Stimulated activated CD8-positive, alpha-beta memory T cell treated with anti-CD3 and anti-CD28 coated beads, Interleukin-7, amount 100 ng/mL, for 48 hours (primary cell): ENCODE measurements at places on chromosomes 3 and 15.

DNA sequence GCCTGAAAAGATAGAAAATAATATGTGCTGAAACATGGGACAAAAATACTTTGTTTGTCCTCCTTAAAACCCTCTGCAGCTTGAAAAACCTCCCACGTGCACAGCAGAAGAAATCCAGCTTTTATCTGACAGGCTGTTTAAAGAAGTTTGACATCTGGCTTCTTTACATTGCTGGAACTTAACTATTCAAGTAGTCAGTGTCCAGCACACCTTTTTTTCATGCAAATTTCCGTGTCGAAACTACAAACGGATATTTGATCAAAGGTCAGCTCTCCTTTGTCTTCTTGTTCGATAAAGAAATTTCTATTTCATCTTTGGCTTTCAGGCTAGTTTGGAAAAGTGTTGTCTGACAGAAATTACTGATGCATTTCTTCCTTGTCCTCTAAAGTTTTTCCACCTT lies 66.8 kb upstream of the KBTBD8 start:
- no peak for DNase-seq

GRCh38 chr3:187167777-187168176 lies 28.5 kb upstream of the RPL39L start:
- DNase-seq: no peak

DNA sequence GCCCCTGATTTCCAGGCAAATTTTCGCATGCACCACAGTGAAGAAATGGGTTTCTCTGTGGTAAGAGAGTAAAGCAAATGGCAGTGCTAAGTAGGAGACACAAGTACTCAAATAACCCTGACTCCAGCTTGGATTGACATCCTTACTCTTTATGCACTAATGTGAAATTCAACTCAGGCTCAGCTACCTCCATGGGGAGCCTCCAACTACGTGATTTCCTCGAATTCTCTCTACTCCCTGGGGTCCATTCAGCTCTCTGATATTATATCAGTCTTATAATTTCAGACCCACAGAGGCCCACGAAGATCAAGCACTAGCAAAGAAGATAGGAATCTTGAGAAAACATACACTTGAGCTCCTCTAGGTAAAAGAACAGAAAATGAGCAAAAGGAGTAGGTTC lies 407.6 kb upstream of the CCDC54 start:
- DNase-seq: no peak

GRCh38 chr3:120801484-120801883 lies 58.9 kb downstream of the GTF2E1 start:
- no peak for DNase-seq

DNA sequence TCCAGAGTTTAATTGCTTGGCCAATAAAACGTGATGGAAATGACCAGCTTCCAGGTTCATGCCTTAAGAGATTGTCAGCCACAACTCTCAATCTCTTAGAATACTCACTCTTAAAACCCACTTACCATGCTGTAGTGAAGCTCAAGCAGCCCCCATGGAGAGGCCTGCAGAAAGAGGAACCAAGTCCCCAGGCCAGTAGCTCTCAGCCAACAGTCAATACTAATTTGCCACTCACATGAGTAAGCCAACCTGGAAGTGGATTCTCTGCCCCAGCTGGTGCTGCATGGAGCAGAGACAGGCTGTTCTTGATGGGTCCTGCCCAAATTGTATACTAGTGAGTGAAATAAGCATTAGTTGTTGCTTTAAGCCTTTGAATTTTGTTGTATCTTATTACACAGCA lies 155.9 kb downstream of the OXSM start:
- no peak for DNase-seq

DNA sequence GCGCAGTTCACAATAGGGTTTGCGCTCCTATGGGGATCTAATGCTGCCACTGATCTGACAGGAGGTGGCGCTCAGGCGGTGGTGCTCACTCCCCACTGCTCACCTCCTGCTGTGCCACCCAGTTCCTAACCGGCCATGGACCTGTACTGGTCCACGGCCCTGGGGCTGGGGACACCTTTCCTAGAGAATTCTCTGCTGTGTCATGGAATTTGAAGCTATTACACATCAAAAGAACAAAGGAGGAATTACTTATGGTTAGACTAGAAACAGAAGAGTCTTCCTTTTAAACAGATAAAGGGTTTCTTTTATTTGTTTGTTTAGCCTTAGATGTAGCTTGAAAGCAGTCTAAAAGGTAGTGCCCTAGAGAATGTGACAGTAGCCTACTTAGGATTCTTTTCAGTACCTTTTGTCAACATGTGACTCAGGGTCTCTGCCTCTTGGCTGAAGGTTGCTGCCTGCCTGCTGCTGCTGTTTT lies 50.3 kb downstream of the PAK2 start:
- DNase-seq: no peak

GRCh38 chr3:109045271-109046040 lies 72.5 kb downstream of the MORC1 start:
- no peak for DNase-seq

DNA sequence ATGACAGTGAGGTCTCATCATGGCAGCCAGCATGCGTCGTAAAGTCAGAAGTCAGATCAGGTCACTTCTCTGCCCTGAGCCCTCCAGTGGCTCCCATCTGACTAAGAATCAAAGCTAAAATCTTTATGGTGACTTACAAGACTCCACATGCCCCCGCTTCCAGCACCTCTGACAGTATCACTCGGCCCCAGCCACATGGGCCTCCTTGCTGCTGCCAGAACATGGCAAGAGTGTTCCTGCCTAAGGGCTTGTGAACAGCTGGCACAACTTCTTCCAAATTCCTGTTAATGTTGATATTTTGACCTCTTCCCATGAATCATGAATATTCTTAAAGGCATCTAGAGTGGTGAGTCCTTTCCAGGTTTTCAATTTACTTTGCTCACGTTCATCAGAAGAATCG lies 20.5 kb downstream of the POLR2M start:
- DNase-seq: no peak

- no peak for DNase-seq
Measured at GRCh38 chr3:12367346-12367745, 78.5 kb downstream of the PPARG start.

GRCh38 chr3:115019900-115020299 lies 127.2 kb downstream of the ZBTB20 start:
- no peak for DNase-seq

- no peak for DNase-seq
Measured at GRCh38 chr3:61158216-61158615, 93.0 kb downstream of the FHIT start.

DNA sequence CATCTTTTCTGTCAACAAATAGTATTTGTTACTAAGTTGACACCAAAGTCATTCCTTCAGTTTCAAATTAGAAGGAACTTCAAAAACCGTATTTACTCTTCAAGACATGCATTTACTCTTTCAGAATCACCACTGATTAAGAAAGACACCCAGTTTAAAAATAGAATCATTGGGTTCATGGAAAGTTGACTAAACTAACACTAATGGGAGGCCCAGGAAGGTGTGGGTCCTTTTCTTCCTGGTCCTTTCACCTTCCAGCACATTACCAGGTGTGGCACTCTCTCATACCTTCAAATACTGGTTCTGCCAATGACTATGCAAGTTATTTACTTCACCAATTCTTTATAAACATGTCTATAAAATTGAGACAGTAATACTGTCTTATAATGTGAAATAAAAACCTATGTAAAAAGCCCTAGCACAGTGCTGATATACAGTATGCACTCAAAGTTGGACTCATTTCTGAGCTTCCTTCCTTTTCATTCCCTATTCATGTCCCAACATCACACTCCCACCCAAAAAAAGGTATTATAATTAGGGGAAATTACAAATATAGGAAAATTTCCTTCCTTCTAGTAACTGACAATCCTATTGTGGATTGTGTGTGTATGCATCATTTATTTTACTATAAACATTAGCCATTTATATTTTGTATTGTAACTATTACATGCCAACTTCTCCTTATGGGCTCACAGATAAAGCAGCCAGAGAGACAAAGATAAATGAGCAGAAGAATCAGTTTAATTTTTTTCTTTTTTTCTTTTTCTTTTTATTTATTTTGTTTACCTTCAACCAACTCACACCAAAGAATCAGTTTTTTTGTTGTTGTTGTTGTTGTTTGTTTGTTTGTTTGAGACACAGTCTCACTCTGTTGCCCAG lies 48.9 kb downstream of the LRRFIP2 start:
- DNase-seq: no peak

- DNase-seq: no peak
Measured at GRCh38 chr15:35479423-35479822, 66.5 kb downstream of the DPH6 start.
